Stimulated activated CD4-positive, alpha-beta T cell treated with anti-CD3 and anti-CD28 coated beads, Interleukin-1b, Interleukin-23, amount 100 ng/mL, for 24 hours (primary cell): ENCODE measurements at places on chromosomes 16 and 17.
A peak's percentile ranks its signal among the peaks of the same experiment; 100 is the strongest.

GRCh38 chr17:3754458-3755334, 31.0 kb downstream of the HASPIN start:
- DNase-seq, result peak; percentile 53

GRCh38 chr17:15238676-15239422, 26.3 kb downstream of the PMP22 start:
- no peak for DNase-seq

GRCh38 chr16:67775273-67775672, 31.1 kb downstream of the RANBP10 start:
- DNase-seq, result no peak

DNA sequence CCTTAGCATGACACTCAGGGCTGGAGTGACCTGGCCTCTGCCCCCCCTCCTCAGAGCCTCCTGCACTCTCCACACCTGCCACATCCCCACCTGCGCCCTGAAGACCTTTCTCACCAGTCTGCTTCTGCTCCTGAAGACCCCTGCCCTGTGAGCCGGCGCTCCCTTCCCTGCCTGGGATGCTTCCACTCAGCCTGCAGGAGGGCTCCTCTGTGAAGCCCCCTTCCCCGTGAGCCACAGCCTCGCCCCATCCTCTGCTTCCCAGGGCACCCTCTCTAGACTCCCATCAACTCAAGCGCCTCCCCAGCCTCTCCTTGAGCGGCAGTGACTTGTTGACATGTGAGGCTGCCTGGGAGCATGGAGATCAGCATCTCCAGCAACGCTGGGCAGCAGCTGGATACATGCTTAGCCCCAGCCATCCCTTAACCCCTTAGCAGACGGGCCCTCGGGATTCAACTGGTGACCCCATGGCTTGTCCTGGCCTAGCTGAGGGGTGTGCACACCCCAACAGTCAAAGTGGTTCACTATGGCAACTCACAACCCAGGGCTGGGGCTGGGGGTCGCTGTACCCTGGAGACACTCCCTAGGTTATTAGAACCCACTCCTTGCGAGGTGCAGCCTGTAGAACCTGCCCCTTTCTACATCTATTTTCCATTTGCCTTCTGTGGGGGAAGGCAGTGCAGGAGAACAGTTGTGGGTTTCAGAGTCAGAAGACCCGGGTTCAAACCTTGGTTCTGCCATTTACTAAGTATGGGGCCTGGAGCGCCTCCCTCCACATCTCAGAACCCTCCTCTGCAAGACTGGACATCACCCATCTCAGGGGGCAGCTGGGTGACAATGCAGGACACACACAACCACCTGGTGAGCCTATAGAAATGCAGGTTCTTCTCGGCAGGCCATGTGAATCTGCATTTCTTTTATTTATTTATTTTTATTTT, 21.5 kb downstream of the TMEM235 start:
- DNase-seq, result no peak

- DNase-seq, result no peak
Measured at GRCh38 chr17:65519462-65519861, 42.0 kb downstream of the AXIN2 start.

- DNase-seq, result no peak
Measured at GRCh38 chr16:59259074-59259949, 525.2 kb upstream of the GOT2 start.

GRCh38 chr17:38326996-38327792, 16.6 kb downstream of the GPR179 start:
- no peak for DNase-seq

DNA sequence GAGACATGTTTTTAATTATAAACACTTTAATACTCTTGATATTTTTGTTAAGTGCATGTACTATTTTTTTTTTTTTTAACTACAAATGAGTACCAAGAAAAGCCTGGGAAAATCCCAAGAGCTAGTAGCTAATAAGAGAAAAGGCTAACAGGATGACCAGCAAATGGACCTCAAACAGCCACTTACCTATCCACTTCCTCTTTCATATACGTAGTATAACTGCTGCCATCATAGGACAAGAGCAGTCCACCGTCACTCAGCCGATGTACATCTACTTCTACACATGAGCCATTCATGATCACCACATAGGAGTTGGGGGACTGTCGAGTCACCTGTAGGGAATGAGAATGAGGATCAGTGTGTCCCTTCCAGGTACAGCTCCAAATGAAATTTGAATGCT, 128.0 kb upstream of the C17orf78 start:
- DNase-seq, result no peak

DNA sequence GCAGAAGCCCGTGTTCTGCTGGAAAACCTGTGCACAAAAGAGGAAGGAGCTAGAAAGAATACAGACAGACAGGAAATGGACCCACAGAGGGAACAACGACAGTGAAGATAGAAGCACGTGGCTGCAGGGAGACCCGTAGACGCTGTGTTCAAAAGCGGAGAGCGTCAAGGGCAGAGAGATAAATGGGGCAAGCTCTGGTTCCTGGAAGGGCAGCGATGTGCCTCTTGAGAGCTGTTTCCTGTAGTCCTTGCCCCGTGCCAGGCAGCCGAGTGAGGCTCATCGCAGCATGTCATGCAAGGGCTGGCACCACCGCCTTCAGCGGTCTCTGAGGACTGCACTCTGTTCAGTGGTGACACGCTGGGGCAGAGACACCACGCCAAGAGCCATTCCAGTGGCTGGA, 43.6 kb upstream of the CACNG5 start:
- no peak for DNase-seq

GRCh38 chr16:66479661-66480264, 52.7 kb downstream of the BEAN1 start:
- no peak for DNase-seq

DNA sequence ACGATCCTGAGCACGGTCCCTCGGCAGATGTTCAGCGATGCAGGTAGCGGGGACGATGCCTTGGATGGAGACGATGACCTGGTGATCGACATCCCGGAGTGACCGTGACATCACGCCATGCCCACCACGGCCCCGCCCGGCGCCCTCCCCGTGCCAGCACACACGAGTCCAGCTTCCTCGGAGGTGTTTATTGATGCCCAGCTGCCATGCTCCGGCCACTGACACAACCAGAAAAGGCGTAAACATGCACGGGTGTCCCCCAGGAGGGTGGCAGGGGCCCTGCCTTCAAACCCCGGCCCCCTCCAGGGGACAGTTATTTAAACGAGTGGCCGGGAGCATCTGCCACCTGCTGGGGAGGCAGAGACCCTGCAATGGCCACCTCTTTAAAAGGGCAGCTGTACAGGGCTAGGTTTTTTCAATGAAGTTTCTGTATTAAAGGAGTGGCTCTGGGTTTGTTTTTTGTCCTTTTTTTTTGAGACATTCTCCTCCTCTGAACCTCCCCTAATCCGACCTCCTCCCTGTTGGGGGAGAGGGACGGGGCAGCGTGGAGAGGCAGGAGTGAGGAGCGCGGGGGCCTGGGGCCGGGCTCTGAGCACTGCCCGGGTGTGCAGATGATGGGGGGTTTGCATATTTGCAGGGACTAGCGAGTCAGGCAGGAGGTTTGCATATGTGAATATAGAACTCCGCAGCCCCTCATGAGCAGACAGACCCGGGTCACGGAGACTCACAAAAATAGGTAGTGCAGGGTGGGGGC, 5.3 kb downstream of the DOC2A start:
- DNase-seq, result no peak

- no peak for DNase-seq
Measured at GRCh38 chr16:81836279-81837054, 57.4 kb downstream of the PLCG2 start.

DNA sequence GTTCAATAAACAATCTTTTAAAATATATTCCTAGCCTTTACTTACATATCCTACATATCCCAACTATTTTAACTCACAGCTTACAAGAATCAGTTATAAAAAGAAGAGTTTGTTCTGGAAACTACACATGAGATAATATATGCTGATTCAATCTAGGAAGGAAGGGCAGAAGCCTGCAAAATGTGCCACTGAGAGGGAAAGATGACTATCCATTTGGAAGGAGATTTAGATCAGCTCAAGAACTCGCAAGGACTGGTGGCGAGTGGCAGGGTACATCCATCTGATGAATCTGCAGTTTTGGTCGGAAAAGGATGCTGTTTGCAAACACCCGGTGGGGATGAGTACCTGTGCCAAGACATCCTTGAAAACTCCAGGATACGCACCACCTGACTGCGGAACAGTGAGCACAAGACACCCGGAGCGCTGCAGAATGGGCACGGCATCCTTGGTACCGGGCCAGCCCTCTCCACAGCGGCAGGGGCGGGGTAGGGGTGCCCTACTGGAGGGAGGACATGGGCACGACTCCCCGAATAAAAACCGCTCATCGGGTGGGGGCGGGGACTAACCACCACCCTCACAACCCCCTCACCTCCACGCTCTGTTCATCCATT, 723 bp downstream of the TRIM37 start:
- DNase-seq, result peak; percentile 42

DNA sequence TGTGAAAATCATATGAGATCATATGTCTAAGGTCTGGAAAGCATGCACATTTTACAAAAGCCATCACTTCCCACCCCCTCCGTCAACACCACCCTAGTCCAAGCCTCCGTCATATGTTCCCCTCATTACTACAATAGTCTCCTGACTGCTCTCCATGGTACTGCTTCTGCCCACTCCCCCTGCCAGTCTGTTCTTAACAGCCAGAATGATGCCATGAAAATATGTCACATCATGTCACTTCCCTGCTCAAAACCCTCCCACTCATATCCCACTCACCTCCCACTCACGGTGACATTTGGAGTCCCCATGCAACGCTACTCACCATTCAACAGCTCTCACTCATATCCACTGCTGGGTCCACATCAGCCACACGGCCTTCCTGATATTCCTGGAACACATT, 432.3 kb downstream of the XYLT1 start:
- no peak for DNase-seq

- no peak for DNase-seq
Measured at GRCh38 chr17:19370493-19370960, 7.8 kb upstream of the MAPK7 start.

- peak; percentile 21 for DNase-seq
Measured at GRCh38 chr16:67528222-67528869, at the start of gene RIPOR1. TSS of gene RIPOR1 (plus strand) at chr16:67528829. CDS start at chr16:67538447, 9,618 bp downstream.

- no peak for DNase-seq
Measured at GRCh38 chr17:7817643-7817964, 16.4 kb upstream of the KDM6B start.

DNA sequence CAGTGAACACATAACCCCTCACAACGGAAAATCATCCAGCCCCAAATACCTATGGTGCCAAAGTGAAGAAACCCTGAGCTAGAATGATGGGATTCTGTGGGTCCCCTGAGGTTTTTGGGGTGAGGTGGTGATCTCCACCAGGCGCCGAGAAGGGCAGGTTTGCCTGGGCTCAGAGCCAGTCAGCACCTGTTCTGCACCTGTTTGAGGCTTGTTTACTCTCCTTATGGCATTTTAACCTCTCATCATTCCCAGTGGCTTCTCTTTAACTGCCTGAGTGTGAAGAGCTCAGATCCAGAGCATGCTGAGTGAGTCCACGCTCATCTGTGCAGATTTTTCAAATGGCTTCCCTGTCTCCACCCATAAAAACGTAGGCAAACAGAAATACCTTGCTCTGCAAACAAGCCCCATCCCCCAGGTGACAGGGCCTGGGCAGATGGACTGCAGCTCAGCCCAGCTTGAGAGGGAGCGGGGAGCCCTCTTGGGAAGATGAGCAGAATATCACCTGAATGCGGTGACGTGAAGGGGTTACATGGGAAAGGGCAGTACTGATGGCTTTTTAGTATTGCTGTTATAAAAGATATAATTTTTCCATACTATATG, 40.1 kb upstream of the CLEC19A start:
- DNase-seq, result no peak

DNA sequence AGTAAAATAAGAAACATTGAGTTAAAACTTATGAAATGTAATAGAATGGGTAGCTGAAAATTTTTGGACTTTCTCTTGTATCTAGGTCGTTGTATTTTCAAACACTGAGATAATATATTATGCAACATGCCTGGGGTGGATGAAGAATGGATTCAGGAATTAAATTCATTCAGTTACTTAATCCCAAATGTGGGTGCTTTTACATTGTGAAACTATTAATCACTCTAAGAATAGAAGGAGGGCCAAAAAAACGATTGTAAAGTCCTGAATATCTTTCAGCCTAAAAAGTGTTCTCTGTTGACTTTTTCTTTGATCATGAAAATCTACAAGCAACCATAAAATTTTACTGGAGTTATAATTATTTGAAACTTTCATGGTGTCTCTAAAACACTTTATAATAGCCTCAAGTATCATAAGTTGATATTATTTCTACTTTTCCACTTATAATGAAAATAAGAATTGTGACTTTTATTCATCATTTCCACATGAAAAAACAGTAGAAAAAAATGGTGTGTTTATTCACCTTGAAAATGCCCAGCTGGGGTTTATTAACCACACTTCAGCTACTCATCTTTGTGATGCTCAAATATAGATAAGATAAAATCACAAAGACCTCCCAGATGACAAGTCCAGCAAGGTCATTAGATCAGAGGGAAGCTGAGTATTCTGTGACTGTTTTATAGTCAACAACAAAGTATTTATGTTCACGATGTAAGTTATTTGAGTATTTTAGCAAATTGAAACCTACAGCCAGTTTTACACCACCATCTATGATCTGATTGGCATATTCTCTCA, 619.9 kb upstream of the SOX9 start:
- DNase-seq, result no peak

- DNase-seq, result no peak
Measured at GRCh38 chr17:46971647-46972300, 7.3 kb downstream of the RPRML start.

DNA sequence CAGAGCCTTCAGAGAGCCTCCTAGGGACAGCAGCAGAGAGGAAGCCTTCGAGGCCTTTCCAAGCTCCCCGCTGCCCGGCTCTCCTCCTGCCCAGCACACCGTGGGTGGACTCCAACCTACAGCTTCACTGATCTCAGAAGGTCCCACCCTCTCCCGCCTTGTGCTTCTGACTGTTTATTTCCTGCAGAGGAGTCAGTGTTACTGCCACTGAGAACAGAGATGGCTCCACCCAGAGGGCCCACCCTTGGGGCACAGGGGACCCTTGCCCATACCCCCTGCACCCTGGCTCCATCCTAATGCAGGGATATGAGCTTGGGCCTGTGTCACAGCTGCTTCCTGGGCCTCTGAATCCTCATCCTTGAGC, 52.8 kb upstream of the TOB1 start:
- no peak for DNase-seq

DNA sequence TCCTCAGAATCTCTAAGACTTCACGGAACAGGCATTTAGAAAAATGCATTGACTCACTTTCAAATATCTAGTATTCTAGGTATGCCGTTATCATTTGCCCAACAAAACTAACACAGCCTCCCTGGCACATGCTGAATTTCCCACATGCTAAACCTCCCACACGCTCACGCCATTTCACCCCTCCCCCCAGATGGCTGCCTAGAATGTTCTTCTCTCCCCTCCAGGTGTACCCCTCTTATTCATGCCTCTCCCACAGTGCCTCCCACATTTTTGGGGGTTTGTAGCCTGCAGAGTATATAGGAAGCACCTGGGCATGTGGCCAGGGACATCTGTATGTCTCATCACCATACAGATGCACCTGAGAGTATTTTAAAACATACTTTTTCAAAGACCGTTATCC, 38.2 kb upstream of the ICAM2 start:
- no peak for DNase-seq

GRCh38 chr17:68302666-68303065, 11.4 kb downstream of the ARSG start:
- DNase-seq, result no peak
